Stimulated activated CD4-positive, alpha-beta T cell treated with anti-CD3 and anti-CD28 coated beads, TNF-alpha, amount 100 ng/mL, for 4 hours (primary cell): ENCODE measurements at places on chromosomes 2 and 18.

GRCh38 chr2:50781646-50782045, 250.3 kb downstream of the NRXN1 start:
- no peak for DNase-seq

- no peak for DNase-seq
Observed at GRCh38 chr18:46700066-46700824, 43.2 kb upstream of the LOXHD1 start.

DNA sequence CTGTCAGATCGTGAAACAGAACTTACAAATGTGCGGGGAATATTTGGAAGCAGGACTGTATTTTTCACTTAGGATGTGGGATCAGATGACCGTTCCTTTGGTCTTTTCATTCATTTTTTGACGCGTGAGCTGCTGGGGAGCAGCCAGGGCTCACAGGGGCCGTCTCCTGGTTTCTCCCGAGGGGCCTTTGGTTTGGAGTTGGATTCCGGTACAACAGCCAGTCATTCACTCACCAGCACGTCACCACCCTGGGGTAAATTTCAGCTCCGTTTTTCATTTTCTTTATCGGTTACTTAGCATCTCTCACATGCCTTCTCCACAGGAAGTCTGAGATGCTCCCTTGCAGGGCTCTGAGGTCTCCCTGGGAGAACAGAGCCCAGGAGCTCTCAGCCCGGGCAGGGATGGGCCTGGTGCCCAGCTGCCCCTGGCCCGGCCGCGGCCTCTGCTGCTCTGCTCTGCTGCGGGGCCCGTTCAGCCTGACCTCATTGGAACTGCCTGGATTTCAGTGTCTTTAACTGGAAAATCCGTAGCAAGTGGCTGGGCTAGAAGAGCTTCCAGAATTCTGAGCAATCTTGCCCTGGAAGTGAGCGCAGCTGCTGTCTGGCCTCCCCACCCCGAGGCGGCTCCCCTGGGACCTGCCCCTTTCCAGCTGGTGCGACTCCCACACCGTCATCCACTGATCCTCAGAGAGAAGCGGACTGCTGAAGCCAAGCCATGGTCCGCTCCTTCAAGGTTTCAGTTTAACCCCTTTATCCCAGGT, 335.6 kb downstream of the EIPR1 start:
- DNase-seq, result no peak

GRCh38 chr18:21513741-21514140, 86.8 kb downstream of the ESCO1 start:
- DNase-seq, result no peak
